ENCODE measurements at places on chromosomes 6 and 20.

- no peak for DNase-seq
These were observed 35.3 kb downstream of the MICA start for GRCh38 chr6:31438677-31439076.

DNA sequence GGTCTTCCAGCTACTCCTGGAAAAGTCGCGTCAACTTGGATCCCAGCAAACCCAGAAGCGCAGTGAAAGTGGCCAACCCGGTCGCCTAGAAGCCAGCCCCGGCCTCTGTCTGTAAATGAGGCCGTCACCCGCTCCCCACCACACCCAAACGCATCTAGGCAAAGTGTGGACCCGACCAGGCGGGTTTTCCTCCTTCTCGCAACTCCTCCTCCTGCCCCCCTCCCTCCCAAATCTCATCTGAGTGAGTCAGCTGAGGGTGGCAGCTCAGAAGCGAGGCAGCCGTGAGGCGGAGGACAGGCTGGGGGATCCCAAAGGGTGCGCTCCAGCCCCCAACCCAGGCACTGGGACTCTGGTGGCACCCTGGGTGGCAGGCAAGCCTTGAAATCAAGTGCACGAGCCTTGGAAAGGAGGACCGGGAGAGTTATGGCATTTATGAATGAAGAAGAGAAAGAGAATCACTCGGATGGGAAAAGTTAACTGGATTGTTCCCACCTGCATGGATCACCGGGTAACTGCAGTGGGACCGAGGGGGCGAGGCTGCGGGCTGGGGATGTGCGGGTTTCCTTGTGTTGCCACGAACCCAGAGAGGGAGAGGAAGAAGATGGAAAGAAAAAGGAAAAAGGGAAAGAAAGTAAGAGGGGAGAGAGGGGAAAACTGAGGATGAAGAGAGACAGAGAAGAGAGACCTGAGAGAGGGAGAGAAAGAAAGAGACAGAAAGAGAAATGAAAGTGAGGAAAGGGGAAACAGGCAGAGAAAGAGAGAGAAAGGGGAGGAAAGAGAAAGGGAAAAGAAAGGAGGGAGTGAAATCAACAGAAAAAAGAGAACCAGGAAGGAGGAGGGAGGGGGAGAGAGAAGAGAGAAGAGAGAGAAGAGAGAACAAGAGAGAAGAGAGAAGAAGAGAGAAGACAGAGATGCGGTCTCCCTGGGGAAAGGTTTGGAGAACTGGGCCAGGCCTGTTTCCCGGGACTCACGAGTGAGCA is at the start of gene APCDD1L:
Gene APCDD1L, minus strand, starts transcription at position 167 of the 980 bp plus-strand sequence. CDS start 692 bp downstream, outside the sequence.
- DNase-seq, result no peak

DNA sequence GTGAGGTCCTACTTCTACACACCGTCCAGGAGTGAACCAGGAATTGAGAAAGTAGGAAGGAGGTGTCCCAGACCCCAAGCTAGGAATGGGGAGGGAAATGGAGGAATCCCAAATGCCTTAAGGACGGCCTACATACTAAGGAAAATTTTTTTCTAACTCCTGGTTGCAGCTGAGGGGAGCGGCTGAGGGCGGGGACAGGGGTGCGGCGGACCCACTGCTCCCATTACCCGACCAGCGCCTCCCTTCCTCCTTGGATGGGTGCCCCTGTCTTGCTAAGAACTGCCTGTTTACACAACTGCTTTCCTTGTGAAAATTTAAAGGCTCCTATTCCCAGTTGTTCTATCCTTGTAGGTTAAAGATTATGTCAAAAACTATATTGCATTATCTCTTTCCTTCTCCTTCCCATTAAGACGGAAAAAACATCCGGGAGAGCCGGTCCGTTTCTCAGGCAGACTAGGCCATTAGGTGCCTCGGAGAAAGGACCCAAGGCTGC is 699 bp upstream of the HSPA1B start:
- no peak for DNase-seq

GRCh38 chr6:73722318-73723060 is 26.5 kb downstream of the CD109 start:
- no peak for DNase-seq

DNA sequence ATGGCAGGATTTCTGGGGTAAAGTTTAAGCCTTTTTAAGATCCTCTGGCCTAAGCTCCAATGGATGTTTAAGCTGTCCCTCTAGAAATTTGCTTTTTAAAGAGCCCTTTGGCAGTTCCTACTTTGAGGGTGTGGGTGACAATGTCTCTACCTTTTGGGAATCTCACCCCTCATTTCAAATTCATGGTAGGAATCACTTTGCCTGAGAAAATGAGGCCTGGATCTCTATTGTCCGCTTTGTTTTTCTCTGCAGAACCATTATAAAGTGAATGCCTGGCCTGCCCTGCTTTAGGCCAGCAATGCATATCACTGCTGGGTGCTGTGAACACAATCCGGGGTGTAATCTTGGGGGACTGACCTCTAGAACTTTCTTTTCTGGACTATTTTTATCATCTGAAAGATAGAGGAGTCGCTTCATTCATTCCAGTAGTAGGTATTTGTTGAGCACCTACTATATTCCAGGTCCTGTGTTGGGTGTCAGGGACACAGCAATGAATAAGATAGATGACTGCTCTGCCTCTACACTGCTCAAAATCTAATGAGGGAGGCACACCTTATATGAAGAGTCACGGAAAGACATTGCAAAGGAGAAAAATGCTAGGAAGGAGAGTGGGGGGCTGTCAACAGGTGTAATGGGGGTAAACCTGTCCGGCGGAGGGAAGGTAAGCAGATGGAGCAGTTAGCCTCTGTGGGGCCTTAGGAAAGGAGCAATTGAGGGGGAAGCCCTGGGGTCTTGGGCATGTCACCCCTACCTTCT is 8.6 kb upstream of the COMMD7 start:
- no peak for DNase-seq

DNA sequence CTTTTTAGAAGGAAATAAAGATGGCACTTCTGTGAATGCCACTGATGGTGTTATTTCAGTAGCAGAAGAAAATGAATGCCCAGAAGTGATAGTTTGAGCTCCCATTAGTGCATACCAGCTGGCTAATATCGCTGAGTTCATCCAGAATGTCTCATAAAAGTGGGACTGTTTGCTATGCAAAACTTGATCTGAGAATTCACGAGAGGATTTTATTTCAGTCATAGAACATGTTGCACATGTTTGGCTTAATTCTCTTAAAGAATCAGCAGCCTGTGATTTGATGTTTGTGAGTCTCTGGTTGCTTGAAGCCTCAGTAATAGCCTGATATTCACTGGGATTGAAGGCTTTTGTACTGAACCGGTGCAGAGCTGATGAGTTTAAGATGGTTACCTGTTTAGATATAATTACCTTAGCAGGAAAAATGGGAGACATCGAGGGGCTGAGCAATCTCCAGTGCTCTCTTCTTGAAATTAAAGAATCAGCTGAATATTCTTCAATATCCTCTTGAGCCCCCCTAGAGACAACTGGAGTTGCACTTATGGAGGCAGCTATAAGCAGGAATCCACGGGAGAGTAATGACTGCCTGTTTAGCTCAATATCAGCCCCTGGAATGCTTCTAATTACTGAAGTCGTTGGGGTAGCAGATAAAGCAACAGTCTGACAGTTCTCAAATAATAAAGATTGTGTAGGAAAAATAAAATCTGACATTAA is 955.5 kb downstream of the PHF3 start:
- DNase-seq, result no peak

GRCh38 chr6:85451565-85452306 is 1.9 kb downstream of the NT5E start:
- DNase-seq, result no peak

DNA sequence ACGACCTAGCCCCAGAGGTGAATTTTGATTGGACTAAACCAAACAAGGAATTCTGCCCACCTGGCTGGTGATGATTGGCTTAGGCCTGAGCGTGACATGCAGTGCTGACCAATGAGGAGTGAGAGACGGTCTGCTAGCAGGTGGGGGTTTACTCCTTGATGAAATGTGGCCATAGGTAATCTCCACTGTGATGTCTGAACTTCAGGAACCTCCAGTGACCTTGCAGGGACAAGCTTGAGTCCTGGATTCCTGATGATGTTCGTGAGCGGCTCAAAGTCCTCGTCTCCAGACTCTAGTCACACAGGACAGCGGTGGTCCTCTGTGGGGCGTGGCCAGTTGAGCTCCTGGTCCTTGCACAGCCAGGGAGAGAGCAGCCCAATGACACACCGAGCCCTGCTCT is 8.4 kb downstream of the VSX1 start:
- no peak for DNase-seq

GRCh38 chr20:24034820-24035219 is 46.2 kb upstream of the GGTLC1 start:
- DNase-seq, result no peak

- DNase-seq, result no peak
These were observed 6.8 kb upstream of the RIPK1 start for GRCh38 chr6:3061501-3061941.

Measured in stimulated activated CD8-positive, alpha-beta memory T cell treated with anti-CD3 and anti-CD28 coated beads, Interleukin-2, amount 100 ng/mL, for 48 hours (primary cell).